ENCODE measurements at places on chromosomes 3 and 15.

- DNase-seq, result no peak
- no peaks in the 10 kb centered on the region for H3K27me3 ChIP-seq
- H3K4me3 ChIP-seq, result no peak overlapping the region
- H3K36me3 ChIP-seq, result peaks cover 21% of the 10 kb centered on the region
- no peak overlapping the region for H3K27ac ChIP-seq
Measured at GRCh38 chr3:195139091-195139875, 131.7 kb downstream of the XXYLT1 start.

DNA sequence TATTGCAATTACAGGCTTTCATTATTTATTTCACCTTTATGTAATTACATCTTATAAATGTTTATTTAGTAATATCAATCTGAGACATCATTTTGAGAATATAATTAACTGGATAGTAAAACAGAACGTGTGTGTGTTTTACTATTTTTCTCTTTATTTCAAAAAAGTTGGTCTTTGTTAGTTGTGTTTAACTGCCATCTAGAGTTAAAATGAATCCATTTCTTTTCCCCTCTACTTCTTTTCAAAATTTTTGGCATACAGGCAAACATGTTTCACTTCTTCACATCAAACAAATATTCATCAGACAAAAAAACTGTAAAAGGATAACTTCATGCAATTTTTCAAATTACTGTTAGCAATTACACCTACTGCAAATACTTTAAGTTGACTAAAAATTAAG lies 61.1 kb downstream of the FEZF2 start:
- H3K4me3 ChIP-seq, result no peak overlapping the region
- no peaks in the 10 kb centered on the region for H3K36me3 ChIP-seq
- H3K27me3 ChIP-seq, result peaks cover 15% of the 10 kb centered on the region
- no peak overlapping the region for H3K27ac ChIP-seq
- DNase-seq, result no peak
- H3K4me1 ChIP-seq, result no peaks in the 10 kb centered on the region

DNA sequence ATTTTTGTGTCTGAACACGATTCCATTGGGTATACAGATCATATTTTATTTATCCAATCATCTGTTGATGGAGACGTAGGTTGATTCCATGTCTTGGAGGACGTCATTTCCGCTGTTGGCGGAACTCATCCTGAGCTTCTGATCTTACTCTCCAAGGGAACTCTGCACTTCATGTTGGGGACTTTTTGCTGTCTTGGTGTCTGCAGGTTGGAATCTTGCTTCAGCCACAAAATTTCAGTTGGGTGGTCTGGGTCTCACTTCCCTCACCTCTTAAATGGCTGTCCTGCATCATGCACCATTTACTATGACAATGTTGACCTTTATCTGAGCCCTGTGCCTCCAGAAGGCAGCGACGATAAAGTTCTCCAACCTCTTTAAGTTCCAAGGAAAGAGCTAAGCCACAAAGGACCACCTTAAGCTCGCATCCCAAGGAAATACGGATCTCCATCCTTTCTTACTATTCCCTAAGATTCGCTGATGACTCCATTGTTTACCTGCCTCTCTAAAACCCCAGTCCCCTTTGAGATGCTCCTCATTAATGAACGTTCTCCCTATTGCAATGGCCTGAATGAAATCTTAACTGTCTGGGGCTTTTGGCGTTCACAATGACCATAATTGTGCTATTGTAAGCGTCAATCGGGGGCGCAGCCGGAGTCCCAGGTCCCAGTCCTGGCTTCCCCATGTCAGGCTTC lies 23.1 kb upstream of the RNU6-1 start:
- peaks cover 30% of the 10 kb centered on the region for H3K27me3 ChIP-seq
- no peak overlapping the region for H3K27ac ChIP-seq
- H3K36me3 ChIP-seq, result no peaks in the 10 kb centered on the region
- H3K4me1 ChIP-seq, result peaks cover 8% of the 10 kb centered on the region
- no peak for DNase-seq

GRCh38 chr3:184336547-184337398 lies 627 bp upstream of the FAM131A start:
- H3K4me1 ChIP-seq, result peaks cover 60% of the 10 kb centered on the region
- H3K36me3 ChIP-seq, result peaks cover 16% of the 10 kb centered on the region
- peak overlapping the region; percentile 92 for H3K4me3 ChIP-seq
- DNase-seq, result no peak
- H3K27ac ChIP-seq, result peak overlapping the region; percentile 83
- H3K27me3 ChIP-seq, result no peaks in the 10 kb centered on the region

DNA sequence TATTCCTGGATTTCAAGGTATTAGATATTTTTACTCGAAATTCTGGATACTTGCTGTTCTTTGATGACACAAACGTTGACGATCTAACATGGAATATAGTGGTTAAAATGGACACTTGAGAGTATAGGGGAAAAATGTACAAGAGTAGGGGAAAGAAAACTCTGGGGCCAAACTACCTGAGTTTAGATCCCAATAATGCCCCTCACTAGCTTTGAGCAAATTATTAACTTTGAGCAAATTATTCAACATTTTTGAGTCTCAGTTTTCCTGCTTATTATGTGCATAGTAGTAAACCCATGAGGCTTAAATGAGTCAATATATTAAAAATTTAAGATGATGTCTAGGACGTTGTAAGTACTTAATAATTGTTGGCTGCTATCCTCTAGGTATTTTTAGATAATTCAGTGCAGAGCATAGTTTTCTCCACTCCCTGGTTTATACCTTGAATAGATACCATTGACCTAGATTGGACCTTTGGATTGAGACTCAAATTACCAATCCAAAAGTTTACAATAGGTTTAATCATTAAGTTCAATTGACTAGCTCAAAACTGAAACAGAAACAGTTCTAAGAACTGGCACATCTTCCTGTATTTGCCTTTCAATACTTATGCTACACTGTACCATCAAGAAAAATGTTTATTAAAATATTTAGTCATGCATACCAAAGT lies 4.5 kb downstream of the ADGRG7 start:
- no peaks in the 10 kb centered on the region for H3K36me3 ChIP-seq
- H3K27me3 ChIP-seq, result peaks cover 18% of the 10 kb centered on the region
- peaks cover 5% of the 10 kb centered on the region for H3K4me1 ChIP-seq
- H3K27ac ChIP-seq, result no peak overlapping the region
- H3K4me3 ChIP-seq, result no peak overlapping the region

DNA sequence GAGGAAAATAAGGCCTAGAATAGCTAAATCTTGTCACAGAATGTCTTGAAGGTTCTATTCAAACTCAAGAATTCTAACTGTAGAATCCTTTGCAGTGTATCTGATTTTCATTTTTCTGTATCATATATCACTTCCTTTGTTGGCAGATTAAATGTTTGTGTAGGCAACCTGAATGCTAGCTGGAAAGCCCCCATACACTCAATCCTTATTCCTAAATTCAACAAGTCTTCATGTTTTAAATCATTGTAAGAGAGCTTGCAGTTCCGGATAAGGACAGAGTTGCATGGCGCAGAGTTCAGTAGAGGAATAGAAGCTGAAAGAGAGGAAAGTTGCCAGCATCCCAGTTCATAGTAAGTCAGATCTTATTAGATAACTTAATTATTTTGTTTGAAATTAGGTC lies 242.0 kb upstream of the SEMA6D start:
- no peak for DNase-seq
- H3K36me3 ChIP-seq, result no peaks in the 10 kb centered on the region
- H3K27me3 ChIP-seq, result peaks cover 5% of the 10 kb centered on the region

DNA sequence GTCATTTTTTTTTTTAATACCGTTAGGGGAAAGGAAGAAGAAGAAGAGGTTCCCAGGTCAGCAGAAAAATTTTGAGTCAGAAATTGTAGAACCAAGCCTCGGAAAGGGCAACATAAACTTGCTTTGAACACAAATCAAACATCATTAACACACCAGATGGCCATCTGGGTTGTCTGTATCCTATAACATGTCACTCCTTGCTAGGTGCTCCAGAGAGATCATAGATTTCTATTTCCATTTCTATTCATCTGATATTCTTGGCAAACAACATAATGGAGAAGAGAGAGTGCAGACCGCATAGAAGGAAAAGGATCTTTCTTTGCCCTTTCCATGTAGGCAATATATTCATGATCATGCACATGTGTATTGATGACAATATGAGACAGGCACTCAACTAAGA lies 129.5 kb upstream of the STT3B start:
- H3K4me1 ChIP-seq, result peaks cover 12% of the 10 kb centered on the region
- H3K36me3 ChIP-seq, result no peaks in the 10 kb centered on the region
- H3K27ac ChIP-seq, result no peak overlapping the region
- H3K27me3 ChIP-seq, result no peaks in the 10 kb centered on the region
- DNase-seq, result no peak

Data from activated T-cell treated with anti-CD3 and anti-CD28 coated beads, Interleukin-2, amount 50 U/mL, for 72 hours (primary cell).